ENCODE measurements at places on chromosomes 7 and 10.

DNA sequence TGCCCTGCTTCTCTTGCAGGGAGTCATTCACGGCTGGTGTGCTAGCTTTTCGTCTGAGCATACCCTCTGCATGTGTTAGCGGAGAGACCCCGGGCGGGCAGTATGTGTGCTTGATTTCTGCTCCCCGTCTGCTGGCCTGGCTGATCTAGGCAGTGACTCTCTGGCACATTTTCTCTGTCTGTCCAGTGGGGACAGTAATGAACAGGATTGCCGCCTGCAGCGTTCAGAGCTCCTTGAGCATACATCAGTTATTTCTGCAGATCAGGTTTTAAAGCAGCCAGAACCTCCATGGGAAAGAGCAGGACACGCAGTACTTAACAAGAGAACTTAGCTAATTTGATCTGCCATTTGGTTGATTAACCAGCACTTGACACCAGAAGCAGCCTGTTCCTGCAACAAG, 242.5 kb downstream of the CELF2 start:
- no peak for DNase-seq

- DNase-seq: no peak
Measured at GRCh38 chr7:46651070-46651469, 730.0 kb upstream of the IGFBP3 start.

DNA sequence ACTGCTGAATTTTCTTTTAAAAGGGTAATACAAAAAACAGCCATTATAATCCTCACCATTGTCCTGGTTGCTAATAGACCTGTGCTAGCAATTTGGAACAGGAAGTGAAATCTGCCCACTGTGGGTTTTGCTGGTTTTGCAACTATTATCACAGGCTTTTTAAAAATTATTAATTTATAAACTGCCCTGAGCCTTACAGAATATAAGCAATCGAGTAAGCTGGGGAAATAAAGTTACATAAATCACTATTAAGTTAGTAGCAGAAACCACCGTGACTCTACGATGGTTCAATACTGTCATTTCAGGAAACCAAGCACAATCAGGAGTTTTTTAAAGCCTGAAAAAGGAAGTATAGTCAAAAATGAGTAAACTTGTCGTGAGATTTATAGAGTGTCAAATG, 62.3 kb downstream of the TMEM26 start:
- DNase-seq: no peak

GRCh38 chr7:34417781-34418180, 240.2 kb upstream of the NPSR1 start:
- no peak for DNase-seq

DNA sequence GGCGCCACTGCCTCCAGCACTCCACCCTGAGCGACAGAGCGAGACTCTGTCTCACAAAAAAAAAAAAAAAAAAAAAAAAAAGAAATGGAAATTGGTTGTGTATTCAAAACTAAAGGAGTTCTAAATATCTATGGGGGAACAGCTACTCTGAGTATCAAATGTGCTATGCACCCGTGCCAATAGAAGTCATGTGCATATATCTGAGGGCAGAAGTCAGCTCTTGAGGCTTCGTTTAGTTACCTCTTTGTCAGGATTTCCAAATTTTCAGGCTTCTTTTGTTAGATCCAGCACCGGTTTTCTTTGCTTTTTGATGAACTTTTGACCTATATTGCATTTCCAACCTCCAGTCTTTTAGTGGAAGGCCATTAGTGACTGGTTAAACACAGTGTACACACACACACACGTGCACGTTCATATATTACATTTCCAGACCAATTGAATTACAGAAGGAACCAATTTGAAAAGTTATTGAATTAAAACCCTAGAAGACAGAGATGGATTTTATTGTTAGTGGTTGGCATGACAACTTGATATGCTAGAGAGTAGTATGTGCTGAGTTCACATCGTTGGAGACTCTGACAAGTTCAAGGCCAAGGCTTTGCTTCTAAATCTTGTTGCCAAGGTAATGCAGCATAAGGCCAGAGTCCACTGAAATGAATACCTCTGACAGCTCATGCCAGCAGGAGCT, 33.1 kb upstream of the ADD3 start:
- DNase-seq: no peak

- DNase-seq: no peak
Measured at GRCh38 chr10:104022026-104022425, 55.1 kb downstream of the SLK start.

DNA sequence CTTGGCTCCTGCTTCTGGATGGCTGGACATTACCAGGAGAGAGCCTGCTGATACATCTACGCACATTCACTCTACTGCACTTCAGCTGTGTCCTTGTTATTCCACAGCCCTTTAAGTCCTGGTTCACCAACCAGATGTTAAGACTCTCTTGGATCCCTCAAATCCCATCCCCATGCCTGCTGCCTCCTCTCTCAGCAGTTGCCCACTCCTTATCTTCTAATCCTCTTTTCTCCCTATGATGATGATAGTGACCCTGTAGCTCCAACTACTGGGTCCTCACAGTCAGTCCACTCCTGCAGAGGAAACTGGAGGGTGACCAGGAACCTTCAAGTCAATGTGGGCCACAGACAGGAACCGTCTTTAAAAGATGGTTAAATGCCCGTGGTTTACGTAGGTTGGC, 96.3 kb upstream of the PDCD4 start:
- DNase-seq: no peak

DNA sequence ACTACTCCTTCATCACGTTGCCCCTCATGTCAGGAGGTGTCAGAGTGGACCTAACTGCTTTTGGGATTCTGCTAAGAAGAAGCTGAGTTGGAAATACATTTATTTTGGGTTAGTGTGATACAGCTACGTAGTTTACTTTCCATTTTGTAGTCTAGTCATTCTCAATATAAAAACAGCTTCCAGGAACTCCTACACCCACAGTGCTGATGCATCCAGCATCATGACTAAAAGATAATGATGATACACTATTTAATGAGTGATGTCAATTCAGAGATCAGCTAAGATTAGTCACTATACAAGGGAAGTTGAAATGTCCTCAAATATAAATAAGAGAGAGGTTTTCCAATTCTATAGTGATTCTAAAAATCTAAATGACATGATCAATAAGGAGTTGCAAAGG, 264.2 kb upstream of the SLC26A5 start:
- DNase-seq: no peak

DNA sequence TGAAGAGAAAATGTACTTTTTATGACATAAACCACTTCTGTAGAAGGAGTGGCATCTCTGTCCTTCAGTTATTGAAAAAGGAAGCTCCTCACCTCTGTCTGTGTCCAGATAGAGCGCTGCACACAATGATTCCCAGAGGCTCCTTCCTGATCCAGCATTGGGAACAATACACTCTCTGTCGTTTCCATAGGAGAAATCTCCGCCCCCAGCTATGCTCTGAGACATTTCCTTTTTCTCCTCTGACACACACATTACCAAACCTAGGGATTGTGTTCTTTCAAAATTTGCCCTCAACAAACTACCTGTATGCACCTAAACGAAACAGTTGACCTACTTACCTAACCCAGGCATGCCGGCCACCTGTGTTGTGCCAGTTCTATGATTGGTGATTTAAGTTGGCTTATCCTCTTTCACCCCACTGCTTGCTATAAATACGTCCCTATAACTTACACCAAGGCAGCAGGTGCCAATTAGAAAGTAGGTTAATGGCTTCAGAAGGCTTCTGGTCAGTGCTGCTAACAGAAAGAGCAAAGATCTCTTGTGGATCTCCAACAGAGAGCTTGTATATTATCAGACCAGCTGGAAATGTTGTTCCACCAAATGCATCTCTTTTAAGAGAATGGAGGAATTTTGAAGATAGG, 140.1 kb upstream of the JCAD start:
- no peak for DNase-seq

- DNase-seq: no peak
Measured at GRCh38 chr7:152336754-152337368, 98.9 kb downstream of the KMT2C start.

DNA sequence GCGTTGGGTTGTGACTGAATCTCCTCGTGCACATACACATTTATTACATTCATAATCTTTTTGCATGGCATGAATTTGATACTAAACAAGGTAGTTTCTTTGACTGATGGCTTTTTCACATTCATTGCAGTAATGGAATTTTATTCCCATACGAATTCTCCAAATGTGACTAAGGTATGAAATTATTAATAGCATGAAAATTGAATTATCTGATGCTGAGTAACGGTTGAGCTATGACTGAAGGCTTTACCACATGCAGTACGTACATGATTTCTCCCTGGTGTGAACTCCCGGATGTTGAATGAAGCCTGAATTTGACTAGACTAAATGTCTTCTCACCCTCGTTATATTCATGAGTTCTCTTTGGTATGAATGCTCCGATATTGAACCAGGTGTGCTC, 104.4 kb upstream of the C1GALT1 start:
- no peak for DNase-seq

- no peak for DNase-seq
Measured at GRCh38 chr10:44125879-44126278, 259.0 kb downstream of the CXCL12 start.

DNA sequence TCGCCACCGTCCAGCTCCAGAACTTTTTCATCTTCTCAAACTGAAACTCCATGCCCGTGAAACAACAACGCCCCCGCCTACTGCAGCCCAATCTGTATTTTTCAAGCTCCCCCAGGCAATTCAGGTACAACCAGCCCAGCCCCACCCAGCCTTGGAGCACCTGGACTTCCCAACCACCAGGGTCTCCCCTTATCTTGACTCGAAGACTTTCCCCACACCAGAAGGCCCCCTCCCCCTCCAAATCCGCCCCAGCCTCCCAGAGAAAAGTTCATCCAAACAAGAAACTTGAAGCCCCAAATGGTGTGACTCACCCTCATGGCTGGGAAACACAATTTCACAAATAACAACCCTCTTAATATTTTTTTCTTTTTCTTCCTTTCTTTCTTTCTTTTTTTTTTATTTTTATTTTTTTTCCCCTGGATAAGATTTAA, 10.6 kb downstream of the ZCCHC24 start:
- no peak for DNase-seq

- no peak for DNase-seq
Measured at GRCh38 chr7:102966465-102966864, 53.7 kb downstream of the LRRC17 start.

GRCh38 chr7:132614428-132615318, 38.4 kb upstream of the PLXNA4 start:
- no peak for DNase-seq

DNA sequence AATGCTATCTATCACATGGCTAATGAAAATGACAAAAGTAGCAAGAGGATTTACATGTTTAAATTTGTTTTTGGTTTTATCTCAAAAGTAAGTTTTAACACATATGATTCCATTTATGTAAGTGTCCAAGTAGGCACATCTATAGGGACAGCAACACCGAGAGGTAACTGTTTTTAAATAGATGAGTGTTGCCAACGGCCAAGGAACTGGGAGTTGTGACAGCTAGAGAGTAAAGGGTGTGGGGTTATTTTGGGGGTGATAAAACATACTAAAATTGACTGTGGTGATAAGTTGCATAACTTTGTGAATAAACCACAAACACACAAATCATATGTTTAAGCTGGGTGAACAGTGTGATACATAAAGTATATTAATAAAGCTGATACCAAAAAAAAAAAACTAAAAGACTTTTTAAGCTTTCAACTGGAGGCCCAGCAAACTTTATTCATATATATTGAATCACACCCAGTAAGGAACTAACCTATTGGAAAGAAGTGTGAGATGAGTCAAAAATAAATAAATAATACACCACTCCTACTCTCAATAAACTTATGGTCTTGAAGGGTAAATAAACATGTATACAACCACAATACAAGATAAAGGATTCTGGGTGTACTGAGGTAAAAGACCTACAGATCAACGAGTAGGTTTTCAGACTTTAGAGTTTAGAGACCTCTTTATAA, 33.0 kb downstream of the LRRC72 start:
- no peak for DNase-seq

Data from cerebellar nuclear complex (tissue), 1 donor.